Neuronal stem cell (in vitro differentiated cells): ENCODE measurements at places on chromosomes 13 and 19.
A peak's percentile ranks its signal among the peaks of the same experiment; 100 is the strongest.

- DNase-seq, result no peak
Observed at GRCh38 chr13:26816881-26817280, 56.3 kb upstream of the GPR12 start.

- DNase-seq, result no peak
Observed at GRCh38 chr19:55345818-55346724, 6.4 kb downstream of the KMT5C start.

- DNase-seq, result peak; percentile 79
Observed at GRCh38 chr19:36141039-36141927, 1.4 kb downstream of the CAPNS1 start.

- DNase-seq, result no peak
Observed at GRCh38 chr13:93965587-93965986, 513.9 kb downstream of the DCT start.

DNA sequence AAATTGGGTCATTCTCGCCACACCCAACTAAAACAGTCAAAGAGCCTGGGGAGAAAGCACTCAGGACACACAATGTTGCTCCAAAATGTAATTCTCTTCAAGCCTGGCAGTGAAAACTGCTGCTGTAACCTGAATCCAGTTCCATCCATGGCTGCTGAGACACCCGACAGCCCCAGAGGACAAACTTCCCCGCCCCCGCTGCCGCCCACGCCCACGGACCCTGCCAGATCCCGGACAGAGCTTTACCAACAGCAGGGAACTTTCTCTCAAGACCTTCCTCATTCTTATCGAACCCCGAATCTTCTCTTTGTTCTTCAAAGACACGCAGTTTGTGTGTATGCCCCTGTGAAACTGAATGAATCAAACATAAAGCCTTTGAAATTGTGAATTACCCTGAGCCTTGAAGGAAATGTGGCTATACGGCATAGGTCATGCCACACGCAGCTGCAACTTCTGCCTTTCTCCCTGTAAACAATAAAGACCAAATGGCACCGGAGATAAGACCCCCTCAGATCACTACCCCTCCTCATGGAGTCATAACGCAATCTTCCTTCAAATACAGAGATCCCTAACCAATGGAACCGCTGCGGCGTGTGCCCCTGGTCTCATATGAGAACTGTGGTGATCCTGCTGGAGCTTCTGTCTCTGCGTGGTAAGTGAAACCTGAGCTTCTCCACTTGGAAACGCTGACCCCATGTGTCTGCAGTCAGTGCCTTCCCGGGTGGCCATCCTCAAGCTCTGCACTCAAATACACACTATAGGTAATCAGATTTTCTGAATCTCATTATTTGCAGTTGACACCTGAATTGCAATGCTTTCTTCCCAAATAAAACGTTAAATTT is 4.8 kb upstream of the LAMP1 start:
- DNase-seq, result no peak

DNA sequence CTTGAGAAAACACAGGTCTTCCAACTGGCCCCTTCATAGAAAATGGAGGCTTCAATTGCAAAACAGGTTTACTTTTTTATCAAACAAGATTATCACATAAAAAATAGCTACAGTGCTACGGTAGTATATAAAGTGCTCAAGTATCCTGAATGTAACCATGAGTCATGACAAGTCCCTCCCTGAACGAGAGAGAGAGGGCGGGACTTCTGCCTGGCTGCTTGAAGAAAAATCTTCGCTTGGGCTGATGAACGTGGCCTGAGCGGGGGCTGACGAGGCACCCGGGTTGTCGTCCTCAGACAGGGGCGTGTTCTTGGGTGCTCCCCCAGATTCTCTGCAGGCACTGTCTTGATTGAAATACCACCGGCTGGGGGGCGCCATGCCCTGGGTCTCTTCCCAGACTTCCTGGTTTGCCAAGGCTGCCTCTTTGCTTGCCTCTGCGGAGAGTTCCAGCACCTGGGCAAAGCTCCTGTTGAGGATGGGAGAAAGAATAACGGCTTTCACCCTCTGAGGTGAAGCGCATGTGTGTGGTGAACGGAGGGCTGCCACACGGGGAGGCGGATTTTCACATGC is 23.2 kb upstream of the CPAMD8 start:
- DNase-seq, result no peak

- no peak for DNase-seq
Observed at GRCh38 chr19:40936755-40937154, 54.3 kb upstream of the CYP2B6 start.

- DNase-seq, result peak; percentile 23
Observed at GRCh38 chr13:78602561-78603239, 652 bp downstream of the POU4F1 start.

DNA sequence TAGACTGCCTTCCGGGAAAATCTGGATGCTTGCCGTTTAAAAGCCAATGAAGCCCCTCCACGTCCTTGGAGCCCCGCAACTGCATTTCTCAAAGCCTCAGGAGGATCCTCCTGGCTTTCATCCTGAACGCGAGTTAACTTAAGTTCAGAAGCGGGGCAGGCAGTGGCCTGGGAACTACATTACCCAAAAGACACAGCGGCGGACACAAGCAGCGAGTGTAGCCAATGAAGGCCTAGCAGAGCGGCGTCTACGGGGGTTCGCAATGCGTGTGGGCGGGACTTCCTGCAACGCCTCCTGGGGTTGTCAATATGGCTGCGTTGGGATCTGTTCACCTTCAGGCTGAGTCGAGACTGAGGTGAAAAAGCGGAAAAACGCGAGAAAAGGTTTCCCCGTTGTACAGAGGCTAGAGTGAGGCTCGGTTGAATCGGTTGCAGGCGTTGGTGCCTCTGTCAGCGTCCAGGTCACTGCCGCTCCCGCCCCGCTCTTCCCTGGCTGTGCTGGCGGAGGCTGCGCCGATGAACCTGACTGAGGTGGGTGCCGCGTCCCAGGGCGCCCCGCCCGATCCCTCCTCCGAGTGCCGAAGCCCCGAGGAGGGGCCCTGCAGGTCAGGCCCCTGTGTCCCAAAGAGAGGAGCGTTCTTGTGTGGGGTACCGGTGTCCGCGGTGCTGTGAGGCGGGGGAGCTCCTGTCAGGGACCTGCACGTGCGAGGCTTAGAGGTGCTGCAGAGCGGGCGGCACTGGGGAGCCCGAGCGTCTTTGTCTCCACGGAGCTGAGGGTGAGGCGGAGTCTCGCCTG is at the start of gene ZNF17:
ZNF17 (plus strand) TSS at position 285 of the 795 bp plus-strand sequence. CDS start 2,455 bp downstream, outside the sequence.
- DNase-seq, result peak; percentile 90

DNA sequence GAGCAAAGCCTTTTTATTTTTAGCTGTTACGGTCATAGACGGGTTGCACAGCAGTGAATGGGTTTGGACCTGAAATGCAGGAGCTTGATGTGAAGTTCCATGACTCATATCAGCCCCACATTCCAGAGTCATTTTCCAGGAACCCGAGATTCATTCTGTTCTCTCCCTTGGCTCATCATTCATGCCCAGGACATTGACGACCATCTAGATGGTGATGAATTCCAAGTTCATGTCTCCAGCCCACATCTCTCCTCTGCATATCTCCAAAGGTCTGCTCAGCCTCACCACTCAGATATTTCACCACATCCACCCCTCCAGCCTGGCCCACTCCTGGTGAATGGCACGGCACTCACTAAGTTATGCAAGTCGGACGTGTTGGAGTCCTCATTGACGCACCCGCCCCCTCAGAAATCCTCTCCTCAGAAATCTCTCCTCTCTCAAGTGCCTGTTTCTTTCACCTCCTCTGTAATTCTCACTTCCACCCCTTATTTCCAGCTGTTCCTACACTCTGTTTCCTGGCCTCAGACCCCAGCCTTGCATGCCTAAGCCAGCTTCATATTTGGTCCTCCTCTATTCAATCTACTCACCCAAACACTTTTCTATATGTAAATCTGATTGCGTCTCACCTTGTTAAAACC is 83.1 kb downstream of the ALOX5AP start:
- no peak for DNase-seq

GRCh38 chr19:5154129-5154798 is 185.4 kb downstream of the KDM4B start:
- no peak for DNase-seq

DNA sequence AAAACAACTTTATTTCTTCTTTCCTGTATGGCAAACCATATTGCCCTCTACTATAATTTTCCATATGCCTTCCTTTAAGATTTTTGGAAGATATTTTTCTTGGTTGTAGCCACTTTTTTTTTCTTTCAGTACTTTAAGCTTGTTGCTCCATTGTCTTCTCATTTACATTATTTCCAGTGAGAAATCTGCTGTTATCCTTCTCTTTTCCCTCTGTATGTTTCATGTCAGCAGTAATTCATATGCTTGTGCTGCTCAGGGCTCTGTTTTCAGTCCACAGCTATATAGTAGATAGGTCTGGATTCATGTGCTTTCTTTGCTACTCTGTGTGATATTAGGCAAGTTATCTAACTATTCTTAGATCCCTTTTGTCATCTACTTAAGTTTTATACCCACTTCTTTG is 267.6 kb downstream of the OXGR1 start:
- DNase-seq, result no peak

- no peak for DNase-seq
Observed at GRCh38 chr19:1882089-1882785, 3.1 kb downstream of the ABHD17A start.
